LoVo (cell line): ENCODE measurements at places on chromosomes 16 and 17.

GRCh38 chr17:75440738-75441448 is 15.5 kb upstream of the TMEM94 start:
- DNase-seq = no peak

GRCh38 chr17:49343273-49343672 is 18.8 kb downstream of the ZNF652 start:
- DNase-seq = no peak

GRCh38 chr17:80476877-80477646 is 655 bp upstream of the NPTX1 start:
- no peak for DNase-seq

DNA sequence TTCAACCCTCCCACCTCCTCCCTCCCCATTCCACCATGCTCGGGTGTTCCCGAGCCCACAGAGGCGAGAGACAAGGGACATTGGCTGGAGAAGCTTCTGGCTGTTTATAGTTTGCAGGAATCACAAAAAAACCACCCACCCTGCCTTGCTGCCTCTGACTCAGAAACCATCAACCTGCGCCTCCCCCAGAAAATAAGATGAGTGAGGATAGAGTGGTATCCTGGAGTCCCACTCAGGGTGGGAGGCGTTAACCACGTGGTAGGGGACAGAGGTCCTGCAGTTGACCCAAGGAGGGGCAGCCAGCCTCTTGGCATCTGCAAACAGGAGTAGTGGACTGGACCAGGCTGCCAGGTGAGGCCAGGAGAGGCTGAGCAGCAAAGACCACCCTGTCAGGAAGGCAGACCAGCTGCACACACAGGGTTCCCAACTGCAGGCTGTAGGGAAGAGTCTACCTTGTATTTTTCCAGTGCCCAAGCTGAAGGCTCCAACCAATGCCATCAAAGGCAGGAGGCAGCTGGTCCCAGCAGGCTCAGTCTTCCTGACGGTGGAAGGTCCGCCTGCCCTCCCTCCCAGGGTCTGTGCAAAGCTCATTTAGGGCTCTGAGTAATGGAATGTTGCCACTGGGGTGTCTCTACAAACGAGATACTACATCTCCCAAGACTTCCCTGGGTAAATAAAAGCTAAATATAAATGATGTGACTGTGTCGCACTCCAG is 201.5 kb upstream of the TNRC6C start:
- DNase-seq = no peak

- no peak for DNase-seq
Observed at GRCh38 chr17:39916918-39917317, 1.5 kb downstream of the GSDMB start.

DNA sequence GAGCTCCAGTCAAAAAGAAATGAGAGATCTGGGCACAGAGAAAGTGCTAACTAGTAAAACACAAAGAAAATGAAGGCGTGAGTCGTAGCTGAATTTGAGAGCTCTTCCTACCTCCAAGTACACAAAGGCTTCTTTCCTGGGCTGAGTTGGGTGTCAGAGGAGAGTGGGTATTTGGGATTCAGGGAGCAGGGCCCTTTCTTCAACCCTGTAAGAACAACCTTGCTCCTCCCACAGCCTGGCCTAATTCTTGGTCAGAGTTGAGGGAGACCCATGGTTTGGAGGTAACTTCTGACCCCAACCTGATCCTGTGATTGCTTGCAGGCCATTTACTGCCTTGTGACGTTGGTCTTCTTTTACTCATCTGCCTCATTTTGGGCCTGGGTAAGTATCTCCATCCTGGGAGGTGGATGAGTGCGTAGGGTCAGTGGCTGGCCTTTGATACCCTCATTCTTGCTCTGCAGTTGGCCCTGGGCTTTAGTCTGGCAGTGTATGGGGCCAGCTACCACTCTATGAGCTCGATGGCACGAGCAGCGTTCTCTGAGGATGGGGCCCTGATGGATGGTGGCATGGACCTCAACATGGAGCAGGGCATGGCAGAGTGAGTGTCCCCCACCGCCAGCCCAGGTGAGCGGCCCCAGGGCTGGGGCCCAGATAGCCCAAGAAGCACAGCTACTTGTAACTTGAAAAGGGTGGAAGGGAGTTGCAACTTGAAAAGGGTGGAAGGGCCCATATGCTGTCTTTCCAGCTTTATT is 1.3 kb downstream of the TMEM208 start:
- no peak for DNase-seq

- DNase-seq = no peak
Observed at GRCh38 chr17:27438348-27438998, 17.8 kb upstream of the KSR1 start.

- peak; percentile 91 for DNase-seq
Observed at GRCh38 chr16:67177743-67178699, 5.7 kb downstream of the MATCAP1 start.

DNA sequence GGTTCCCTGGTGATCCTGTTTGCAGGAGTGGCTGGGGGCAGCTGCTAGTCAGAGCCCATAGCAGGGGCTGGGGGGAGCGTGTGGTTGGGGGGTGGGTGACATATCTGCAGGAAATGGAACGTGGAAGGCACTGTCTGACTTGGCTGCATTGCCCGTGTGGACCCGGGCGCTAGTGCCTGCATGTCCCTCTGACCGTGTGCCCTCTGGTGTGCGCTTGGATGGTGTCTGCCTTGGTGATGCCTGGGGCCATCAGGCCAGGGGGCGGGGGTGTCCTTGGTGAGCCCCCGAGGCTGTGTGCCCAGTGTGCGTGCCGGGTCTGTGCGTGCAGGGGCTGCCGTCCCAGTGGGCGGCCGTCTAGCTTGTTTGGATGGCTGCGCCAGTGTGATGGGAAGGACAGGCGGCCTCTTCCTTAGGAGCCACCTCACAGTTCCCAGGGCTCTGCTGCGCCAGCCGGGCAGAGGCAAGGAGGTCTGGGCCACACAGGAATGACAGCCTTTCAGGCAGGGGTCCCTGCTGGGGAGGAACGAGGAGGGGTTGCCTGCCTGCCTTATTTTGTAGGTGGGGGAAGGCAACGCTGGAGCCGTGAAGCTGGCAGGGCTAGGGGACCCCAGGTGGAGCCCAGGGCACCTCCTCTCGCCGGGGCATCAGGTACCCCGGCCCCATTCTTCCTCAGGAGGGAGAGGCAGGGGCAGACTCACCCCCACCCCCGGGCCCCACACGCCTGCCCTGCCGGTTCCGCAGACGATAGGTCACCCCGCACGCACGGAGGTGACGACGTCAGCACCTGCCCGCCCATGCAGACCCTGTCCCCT is 693 bp downstream of the NDRG4 start:
- no peak for DNase-seq

DNA sequence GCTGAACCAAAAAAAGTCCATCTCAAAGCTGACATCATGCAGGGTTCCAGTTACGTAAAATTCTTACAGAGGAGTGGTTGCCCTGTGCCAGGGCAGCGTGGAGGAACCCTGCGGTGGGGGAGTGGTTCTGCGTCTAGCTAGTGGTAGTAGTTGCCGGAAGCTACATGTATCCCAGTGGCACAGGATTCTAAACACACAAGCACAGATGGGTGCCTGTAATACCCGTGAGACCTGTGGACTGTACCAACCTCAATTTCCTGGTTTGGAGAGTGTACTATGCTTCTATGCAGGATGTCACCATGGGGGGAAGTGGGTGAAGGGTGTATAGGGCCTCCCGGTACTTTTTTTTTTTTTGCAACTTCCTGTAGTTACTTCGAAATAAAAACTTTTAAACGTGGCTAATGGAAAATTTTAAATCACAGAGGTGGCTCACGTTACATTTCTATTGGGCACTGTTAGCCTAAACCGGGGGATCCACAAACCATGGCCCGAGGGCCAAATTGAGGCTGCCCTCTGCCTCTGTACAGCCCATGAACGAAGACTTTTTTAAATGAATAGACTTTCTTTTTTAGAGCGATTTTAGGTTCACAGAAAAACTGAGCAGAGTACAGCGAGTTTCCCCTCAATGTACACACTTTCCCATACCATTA is 38.5 kb downstream of the TBC1D16 start:
- no peak for DNase-seq

- DNase-seq = no peak
Observed at GRCh38 chr17:65678546-65678945, 117.1 kb upstream of the AXIN2 start.

GRCh38 chr17:37506678-37507077 is 17.0 kb downstream of the DUSP14 start:
- DNase-seq = no peak

DNA sequence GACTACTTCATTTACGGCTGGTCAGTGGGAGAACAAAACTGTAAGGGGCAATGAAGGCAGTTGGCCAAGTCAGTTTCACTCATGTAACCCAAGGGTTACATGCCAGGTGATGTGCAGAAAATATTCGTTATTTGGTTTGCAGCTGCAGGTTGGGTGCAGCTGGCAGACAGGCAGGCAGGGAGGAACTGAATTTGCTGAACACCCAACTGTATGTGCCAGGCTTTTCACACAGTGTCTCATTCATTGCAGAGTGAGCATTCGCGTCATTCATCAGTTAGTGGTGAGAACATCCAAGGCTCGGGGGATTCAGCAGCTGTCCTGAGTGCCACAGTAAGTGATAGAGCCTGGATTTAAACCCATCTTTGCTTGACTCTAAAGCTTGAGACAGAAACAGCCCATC is 59.7 kb downstream of the ABCC6 start:
- no peak for DNase-seq

DNA sequence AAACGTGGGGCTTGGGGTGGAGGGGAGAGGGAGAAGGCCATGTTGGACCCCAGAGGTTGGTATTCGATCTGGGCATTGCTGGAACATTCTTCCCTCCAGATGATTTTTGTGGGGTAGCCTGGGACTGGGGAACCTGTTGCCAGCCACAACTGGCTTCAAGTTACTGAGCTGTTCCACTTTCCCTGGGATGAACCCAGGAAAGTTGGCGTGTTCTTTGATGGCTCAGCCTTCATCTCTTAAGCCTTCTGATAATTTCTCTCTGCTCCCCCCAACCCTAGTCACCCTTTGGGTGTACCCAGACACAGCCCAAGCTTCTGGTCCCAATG is 2.1 kb downstream of the TBX21 start:
- no peak for DNase-seq

GRCh38 chr16:75229172-75230031 is 10.6 kb downstream of the CTRB1 start:
- no peak for DNase-seq
